ENCODE measurements at places on chromosomes 4 and X.

DNA sequence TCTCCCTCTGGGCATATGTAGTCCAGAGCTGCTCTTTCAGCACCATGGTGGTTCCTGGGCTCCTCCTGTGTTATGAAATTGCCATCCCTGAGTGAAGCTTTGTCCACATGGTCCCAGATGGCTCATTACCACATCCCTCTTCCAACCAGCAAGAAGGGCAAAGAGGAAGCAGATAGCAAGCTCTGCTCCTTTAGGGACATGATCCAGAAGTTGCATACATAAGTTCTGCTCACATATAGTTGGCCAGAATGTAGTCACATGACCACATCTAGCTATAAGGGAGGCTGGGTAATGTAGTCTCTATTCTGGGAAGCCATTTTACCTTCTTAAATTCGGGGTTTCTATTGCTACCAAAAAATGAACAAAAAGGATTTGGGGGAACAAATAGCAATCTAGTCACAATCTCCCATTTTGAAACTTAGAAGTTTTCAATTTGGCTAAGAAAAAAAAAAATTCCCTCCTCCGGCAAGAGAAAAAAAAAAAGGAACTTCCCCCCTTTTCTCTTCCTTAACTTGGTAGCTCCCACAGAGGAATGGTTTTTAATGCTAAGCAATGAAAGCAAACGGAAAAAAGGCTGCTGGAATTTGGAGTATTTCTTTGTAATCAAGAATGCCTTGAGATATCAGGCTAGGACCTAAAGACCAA is 88.2 kb upstream of the USP9X start:
- DNase-seq: peak; percentile 89

DNA sequence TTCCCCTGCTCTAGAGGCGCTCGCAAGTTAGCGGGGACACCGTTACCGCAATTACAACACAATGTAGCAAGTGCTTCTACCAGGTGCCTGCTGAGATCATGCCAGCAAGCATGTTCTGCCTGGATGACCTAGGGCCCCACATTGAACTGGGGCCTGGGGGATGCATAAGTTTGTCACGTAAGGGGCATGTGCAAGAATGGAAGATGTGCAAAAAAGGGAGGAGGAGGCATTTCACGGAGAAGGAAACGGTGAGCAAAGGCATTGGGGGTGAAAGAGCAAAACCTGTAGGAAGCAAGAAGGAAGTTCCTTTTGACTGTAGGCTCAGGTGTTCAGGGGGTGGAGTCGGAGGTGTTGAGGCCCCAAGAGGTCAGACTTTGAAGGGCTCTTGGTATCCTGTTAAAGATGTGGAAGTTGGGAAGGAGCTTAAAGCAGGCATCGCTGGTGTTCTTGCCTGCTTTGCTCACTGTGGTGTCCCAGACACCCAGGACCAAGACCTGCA is 602 bp upstream of the SCARB2 start:
- no peak for DNase-seq

DNA sequence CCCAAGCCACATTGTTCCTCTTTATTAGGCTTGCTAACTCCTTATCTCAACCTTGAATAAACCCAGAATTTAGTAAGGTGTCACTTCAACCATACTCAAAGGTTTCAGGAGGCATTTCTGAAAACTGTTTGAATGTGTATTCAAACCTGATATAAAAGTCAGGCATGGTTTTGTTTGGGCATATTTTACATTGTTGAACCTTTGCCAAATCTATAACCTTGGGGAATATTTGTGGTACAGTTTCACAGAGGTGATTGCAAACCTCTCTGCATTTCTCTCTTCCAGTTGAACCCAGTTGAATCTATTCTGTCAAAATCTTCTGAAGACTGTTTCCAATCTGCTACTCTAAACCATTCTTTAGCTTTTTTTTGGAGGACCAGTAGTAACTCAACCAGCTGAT is 409.0 kb downstream of the TECRL start:
- DNase-seq: no peak

- no peak for DNase-seq
These were observed 70.2 kb upstream of the TLR3 start for GRCh38 chr4:185998791-185999190.

DNA sequence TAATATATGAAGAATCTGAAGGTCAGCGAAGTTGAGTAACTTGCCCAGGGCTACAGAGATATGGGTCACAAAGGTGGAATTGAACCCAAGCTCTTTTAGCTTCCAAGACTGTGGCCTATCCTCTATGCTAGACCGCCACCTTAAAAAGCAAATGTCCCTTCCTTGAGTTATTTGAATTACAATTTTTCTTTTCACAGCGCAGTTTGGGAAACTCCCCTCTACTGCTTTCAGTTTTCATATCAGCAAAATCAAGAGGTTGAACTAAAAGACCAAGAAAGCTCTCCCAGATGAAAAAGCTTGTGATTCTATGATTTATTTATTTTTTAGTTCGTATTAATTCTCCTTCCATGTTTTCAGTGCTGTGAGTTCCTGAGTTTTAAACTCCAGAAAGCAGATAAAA is 174.5 kb upstream of the C1QTNF7 start:
- DNase-seq: no peak

GRCh38 chrX:46611658-46612362 is 38.2 kb downstream of the CHST7 start:
- no peak for DNase-seq

DNA sequence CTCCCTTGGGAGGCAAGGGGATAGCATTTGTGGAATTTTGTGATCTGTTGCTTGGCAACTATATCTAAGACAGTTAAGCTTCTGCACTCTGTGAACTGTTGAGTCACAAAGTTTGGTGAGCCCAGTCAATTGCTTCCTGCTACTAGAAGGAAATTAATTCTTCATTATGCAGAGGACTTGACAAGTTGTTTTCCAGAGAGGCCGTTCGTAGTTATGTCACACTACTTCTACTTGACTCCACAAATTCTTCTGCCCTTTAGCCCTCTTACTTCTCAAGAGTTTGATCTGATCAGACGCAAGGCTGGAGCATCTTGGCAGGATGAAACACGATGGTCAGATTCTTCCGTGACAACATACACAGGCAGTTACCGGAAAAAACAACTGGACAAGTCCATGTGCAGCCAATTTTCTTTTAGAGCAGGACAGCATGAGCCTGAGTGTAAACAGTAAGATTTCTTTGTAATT is at the start of gene C4orf51:
C4orf51 (plus strand) TSS at position 156 of the 465 bp plus-strand sequence; CDS start at position 214, 58 bp downstream.
- DNase-seq: no peak
